Progenitor cell of endocrine pancreas (in vitro differentiated cells): ENCODE measurements at places on chromosomes 2 and 18.

DNA sequence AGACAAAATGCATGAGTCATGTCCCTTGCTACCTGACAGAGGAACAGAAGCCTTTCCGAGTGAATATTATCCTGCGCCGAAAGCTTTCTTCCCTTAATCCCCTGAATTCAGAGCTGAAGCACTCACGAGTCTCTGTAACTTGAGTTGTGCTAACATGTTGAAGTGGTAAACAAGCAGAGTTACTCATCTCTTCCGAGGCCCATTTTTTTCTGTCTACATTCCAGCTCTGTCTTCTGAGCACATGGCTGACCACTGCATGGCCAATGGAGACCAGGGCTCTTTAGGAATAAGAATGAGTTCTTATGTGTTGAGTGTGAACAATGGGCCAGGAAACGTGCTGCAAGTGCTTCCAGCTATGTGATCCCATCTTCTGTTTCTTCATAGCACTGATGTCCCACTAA lies 73.1 kb upstream of the PID1 start:
- no peak overlapping the region for H3K4me3 ChIP-seq
- no peak for DNase-seq

DNA sequence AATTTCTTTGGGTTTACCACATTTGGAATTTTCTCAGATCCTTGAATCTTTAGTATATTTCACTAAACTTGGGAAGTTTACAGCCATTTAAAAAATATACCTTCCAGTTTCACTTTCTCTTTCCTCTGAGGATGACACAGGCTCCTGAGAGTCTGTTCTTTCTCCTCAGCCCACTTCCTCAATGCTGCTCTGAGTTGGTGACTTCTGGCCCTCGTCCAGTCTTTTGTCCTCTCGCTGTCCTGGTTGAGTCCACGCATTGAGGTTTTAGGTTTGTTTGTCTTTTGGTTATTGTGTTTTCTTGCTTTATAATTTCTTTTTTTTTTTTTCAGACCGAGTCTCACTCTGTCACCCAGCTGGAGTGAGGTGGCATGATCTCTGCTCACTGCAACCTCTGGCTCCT lies 40.7 kb upstream of the GALR1 start:
- no peak for DNase-seq
- H3K27ac ChIP-seq, result no peak overlapping the region
- no peaks in the 10 kb centered on the region for H3K4me1 ChIP-seq
- peaks cover 14% of the 10 kb centered on the region for H3K27me3 ChIP-seq

- H3K27me3 ChIP-seq, result peaks cover 5% of the 10 kb centered on the region
- H3K27ac ChIP-seq, result no peak overlapping the region
- H3K36me3 ChIP-seq, result no peaks in the 10 kb centered on the region
- DNase-seq, result no peak
- H3K4me3 ChIP-seq, result no peak overlapping the region
- peaks cover 14% of the 10 kb centered on the region for H3K4me1 ChIP-seq
These were observed 767.0 kb upstream of the RAB6C start for GRCh38 chr2:129212299-129212958.

GRCh38 chr18:75204732-75205513 lies 4.0 kb downstream of the PTGR3 start:
- DNase-seq, result no peak
- H3K4me3 ChIP-seq, result peak overlapping the region; percentile 72
- H3K27ac ChIP-seq, result no peak overlapping the region
- H3K4me1 ChIP-seq, result peaks cover 35% of the 10 kb centered on the region
- H3K36me3 ChIP-seq, result peaks cover 8% of the 10 kb centered on the region

DNA sequence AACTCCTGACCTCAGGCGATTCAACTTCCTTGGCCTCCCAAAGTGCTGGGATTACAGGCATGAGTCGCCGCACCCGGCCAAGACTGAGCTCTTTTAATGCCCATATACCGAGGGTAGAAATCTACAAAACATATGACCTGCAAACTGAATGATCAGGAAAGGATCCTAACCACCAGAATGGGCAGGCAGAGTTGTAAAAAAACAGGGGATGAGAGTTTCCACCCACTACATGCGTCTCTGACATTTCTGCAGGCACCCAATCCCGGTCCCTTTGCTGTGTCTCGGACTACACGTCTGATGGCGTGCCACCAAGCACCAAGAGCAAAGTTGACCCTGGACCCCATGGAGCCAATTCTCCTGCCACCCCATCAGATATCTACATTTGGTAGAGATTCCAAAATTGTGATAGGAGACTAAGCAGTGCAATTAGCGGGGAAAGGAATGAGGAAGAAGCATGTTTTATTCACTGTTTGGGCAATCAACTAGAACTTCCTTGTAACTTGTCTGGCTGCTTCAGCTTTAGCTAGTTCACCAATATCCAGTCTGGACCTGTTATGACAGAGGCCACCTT lies 74.1 kb downstream of the ATP8B1 start:
- H3K4me3 ChIP-seq, result no peak overlapping the region
- H3K36me3 ChIP-seq, result peaks cover 36% of the 10 kb centered on the region
- peaks cover 11% of the 10 kb centered on the region for H3K4me1 ChIP-seq
- no peaks in the 10 kb centered on the region for H3K27me3 ChIP-seq
- DNase-seq, result no peak
- H3K27ac ChIP-seq, result no peak overlapping the region

- no peak for DNase-seq
- no peaks in the 10 kb centered on the region for H3K36me3 ChIP-seq
- no peak overlapping the region for H3K27ac ChIP-seq
- H3K4me3 ChIP-seq, result no peak overlapping the region
- no peaks in the 10 kb centered on the region for H3K27me3 ChIP-seq
These were observed 147.4 kb downstream of the MEIS1 start for GRCh38 chr2:66582104-66582986.

- H3K36me3 ChIP-seq, result no peaks in the 10 kb centered on the region
- H3K4me1 ChIP-seq, result peaks cover 3% of the 10 kb centered on the region
- DNase-seq, result no peak
- no peak overlapping the region for H3K27ac ChIP-seq
These were observed 34.1 kb downstream of the PIEZO2 start for GRCh38 chr18:11115276-11115675.

GRCh38 chr2:166285215-166285614 lies 90.5 kb downstream of the SCN9A start:
- peaks cover 11% of the 10 kb centered on the region for H3K36me3 ChIP-seq
- no peaks in the 10 kb centered on the region for H3K27me3 ChIP-seq
- no peak for DNase-seq

DNA sequence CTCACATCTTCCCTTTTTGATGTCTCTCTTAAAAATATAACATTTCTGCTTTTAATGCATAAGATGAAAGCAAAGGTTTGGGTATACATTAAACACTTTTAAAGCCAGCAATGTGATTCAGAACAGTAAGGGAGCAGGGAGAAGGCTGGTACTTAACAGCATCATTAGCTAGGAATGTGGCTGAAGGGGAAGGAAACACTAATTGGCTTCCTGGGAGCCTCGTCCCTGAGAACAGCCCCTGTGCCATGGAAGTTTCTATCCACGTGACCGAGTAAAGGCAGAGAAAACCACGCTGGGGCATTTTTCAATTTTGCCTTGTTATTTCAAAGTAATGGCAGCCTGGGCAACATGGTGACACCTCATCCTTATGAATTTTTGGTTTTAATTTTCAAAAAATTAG lies 109.2 kb upstream of the GPC1 start:
- H3K4me3 ChIP-seq, result no peak overlapping the region
- peaks cover 19% of the 10 kb centered on the region for H3K27me3 ChIP-seq
- no peak overlapping the region for H3K27ac ChIP-seq
- no peaks in the 10 kb centered on the region for H3K4me1 ChIP-seq

DNA sequence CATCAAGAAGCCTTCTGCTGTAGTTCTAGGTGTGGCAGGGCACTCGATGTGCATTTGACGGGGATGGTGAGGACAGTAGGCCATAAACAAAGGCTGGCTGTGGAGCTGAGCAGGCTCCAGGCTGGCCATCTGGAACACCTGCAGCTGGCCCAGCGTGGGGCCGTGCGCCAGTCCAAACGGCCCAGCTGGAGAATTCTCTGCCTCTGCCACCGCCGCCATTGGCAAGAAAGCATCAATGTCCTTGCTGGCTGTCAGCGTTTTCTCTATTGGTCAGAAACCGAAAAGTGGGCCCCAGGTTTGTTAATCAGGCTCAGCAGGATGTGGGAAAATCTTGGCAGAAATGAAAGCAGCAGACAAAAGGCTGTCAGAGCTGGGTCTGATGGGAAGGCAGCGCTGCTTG lies 24.0 kb upstream of the CTIF start:
- H3K4me3 ChIP-seq, result no peak overlapping the region
- no peaks in the 10 kb centered on the region for H3K27me3 ChIP-seq
- H3K36me3 ChIP-seq, result no peaks in the 10 kb centered on the region

DNA sequence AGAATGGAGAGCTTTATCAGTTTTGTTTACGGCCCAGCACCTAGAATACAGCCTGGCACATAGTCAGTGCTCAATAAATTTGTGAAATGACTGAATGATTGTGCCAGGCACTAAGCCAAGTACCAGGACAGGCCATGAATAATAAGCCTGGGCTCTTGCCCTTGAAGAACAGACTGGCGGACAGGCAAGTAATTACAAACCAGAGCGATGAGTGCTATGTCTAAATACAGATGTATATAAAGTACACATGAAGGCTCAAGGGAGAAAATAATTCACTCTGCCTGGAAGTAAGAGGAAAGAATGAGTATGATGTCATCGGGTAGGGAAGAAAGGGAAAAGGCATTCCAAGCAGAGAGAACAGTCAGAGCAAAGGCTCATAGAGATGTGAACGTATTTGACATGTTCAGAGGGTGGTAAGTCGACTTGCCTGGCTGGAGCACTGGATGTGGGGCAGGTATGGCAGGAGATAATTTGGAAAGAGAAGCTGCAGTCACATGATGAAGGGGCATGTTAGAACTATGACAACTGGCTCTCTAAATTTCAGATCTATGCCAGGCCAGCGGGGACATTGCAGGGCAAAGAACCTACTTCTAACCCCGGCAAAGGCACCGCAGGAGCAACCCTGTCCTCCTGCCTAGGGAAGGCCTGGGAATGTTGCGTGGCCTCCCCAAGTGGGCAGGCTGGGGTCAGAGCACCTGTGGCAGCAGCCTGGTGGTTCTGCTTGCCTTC lies 119.1 kb upstream of the STPG4 start:
- H3K4me1 ChIP-seq, result peaks cover 3% of the 10 kb centered on the region
- peaks cover 8% of the 10 kb centered on the region for H3K27me3 ChIP-seq
- H3K36me3 ChIP-seq, result no peaks in the 10 kb centered on the region
- no peak for DNase-seq
- peak overlapping the region; percentile 5 for H3K27ac ChIP-seq
- no peak overlapping the region for H3K4me3 ChIP-seq

GRCh38 chr18:39596221-39596620 lies 2030.6 kb upstream of the CELF4 start:
- DNase-seq, result no peak
- H3K4me1 ChIP-seq, result peaks cover 15% of the 10 kb centered on the region
- peak overlapping the region; percentile 6 for H3K27ac ChIP-seq
- no peak overlapping the region for H3K4me3 ChIP-seq

GRCh38 chr18:2971741-2972552 lies 41.0 kb downstream of the LPIN2 start:
- H3K27ac ChIP-seq, result no peak overlapping the region
- no peak overlapping the region for H3K4me3 ChIP-seq
- H3K4me1 ChIP-seq, result peaks cover 18% of the 10 kb centered on the region
- no peaks in the 10 kb centered on the region for H3K27me3 ChIP-seq
- peaks cover 1% of the 10 kb centered on the region for H3K36me3 ChIP-seq

- no peak for DNase-seq
- no peaks in the 10 kb centered on the region for H3K4me1 ChIP-seq
- no peaks in the 10 kb centered on the region for H3K27me3 ChIP-seq
- H3K27ac ChIP-seq, result no peak overlapping the region
- H3K36me3 ChIP-seq, result peaks cover 48% of the 10 kb centered on the region
- no peak overlapping the region for H3K4me3 ChIP-seq
These were observed 15.1 kb downstream of the DDX1 start for GRCh38 chr2:15606481-15607441.

DNA sequence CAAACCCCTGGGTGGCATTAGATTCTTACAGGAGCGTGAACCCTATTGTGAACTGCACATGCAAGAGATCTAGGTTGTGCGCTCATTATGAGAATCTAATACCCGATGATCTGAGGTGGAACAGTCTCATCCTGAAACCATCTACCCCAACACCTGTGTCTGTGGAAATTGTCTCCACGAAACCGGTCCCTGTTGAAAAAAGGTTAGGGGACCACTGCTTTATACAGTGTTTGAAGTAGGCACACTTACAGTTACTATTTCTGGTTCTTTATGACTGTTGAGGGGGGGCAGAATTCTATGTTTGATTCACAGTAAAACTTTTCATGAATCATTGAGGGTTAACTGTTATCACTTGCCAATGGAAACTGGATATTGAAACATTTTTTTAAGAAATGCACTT lies 72.0 kb downstream of the RIF1 start:
- H3K27ac ChIP-seq, result no peak overlapping the region
- DNase-seq, result no peak
- H3K4me1 ChIP-seq, result no peaks in the 10 kb centered on the region

DNA sequence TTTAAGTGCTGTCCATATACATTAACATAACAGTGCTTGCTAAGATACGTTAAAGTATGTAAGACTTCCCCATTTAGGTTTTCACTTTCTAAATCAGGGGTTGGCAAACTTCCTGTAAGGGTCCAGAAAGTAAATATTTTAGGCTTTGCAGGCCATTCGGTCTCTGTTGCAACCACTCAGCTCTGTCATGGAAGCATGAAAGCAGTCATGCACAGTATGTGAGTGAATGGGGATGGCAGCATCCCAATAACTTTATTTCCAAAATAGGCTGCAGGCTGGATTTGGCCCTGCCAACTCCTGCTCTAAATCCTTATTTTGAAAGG lies 128.7 kb downstream of the PLA2R1 start:
- H3K27me3 ChIP-seq, result no peaks in the 10 kb centered on the region
- DNase-seq, result no peak
- no peak overlapping the region for H3K27ac ChIP-seq
- H3K36me3 ChIP-seq, result peaks cover 1% of the 10 kb centered on the region
- H3K4me3 ChIP-seq, result no peak overlapping the region

- no peaks in the 10 kb centered on the region for H3K27me3 ChIP-seq
- no peak overlapping the region for H3K4me3 ChIP-seq
- no peak overlapping the region for H3K27ac ChIP-seq
- H3K36me3 ChIP-seq, result no peaks in the 10 kb centered on the region
These were observed 165.9 kb upstream of the CCDC150 start for GRCh38 chr2:196473617-196474016.

DNA sequence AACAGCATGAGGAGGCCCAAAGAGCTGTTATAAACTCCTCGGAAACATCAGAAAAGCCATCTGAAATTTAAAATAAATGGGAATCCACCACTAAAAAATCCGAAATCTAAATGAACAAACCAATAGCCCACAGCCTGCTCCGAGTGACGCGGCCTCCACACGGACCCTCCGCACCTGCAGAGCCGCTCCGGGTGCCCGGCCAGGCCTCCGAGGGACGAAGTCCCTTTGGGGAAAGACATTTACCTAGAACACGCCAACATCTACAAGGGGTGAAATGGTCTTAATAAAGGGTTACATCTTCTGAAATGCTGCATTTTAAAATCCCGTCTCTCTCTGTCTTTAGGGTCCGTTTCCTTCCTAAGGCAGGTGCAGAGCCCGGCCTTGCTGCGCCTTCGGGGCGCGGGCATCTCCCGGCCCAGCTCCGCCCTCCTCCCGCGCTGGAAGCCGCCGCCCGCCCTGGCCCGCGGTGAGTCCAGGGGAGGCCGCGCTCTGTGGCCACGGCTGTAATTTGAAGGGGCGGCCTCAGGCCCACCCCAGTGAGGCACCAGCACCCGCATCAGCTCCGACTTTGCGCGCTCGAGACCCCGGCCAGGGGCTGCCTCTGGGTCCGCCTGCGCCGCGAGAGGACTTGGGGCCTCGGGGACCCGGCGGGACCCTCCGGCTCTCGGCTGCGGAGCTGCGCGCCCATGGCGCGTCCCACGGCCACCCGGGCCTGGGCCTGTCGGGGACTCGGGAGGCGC lies 42.3 kb upstream of the CTDP1 start:
- no peaks in the 10 kb centered on the region for H3K4me1 ChIP-seq
- no peak overlapping the region for H3K4me3 ChIP-seq
- no peak for DNase-seq
- peaks cover 6% of the 10 kb centered on the region for H3K27me3 ChIP-seq
- no peaks in the 10 kb centered on the region for H3K36me3 ChIP-seq
- H3K27ac ChIP-seq, result no peak overlapping the region
